Natural killer cell (primary cell): ENCODE measurements at places on chromosomes 3 and 15. TPM values are rescaled to one million over a fixed set of nuclear protein-coding genes. Genes with fewer than 3 reads are reported as not detected.

- no peak for DNase-seq
Measured at GRCh38 chr3:111809186-111809585, 49.9 kb upstream of the PHLDB2 start.

- no peak for DNase-seq
Measured at GRCh38 chr3:100333970-100334487, 528 bp upstream of the NIT2 start.

GRCh38 chr15:90038632-90039095 lies 37.5 kb downstream of the ZNF710 start:
- DNase-seq = no peak

The TRPC1 gene
- 0.21 TPM for total RNA-seq

- no peak for DNase-seq
Measured at GRCh38 chr3:115388811-115389210, 234.5 kb upstream of the GAP43 start.

- DNase-seq = no peak
Measured at GRCh38 chr3:8621872-8622271, 22.7 kb downstream of the SSUH2 start.

GRCh38 chr15:66016199-66016598 lies 146.9 kb downstream of the RAB11A start:
- DNase-seq = no peak

The PLCH1 gene
- 0.05 TPM for total RNA-seq

GRCh38 chr15:43193710-43194109 lies 8.5 kb downstream of the CCNDBP1 start:
- DNase-seq = no peak

The BSN gene
- 0.41 TPM for total RNA-seq

The TMED3 gene
- total RNA-seq = 21.7 TPM

DNA sequence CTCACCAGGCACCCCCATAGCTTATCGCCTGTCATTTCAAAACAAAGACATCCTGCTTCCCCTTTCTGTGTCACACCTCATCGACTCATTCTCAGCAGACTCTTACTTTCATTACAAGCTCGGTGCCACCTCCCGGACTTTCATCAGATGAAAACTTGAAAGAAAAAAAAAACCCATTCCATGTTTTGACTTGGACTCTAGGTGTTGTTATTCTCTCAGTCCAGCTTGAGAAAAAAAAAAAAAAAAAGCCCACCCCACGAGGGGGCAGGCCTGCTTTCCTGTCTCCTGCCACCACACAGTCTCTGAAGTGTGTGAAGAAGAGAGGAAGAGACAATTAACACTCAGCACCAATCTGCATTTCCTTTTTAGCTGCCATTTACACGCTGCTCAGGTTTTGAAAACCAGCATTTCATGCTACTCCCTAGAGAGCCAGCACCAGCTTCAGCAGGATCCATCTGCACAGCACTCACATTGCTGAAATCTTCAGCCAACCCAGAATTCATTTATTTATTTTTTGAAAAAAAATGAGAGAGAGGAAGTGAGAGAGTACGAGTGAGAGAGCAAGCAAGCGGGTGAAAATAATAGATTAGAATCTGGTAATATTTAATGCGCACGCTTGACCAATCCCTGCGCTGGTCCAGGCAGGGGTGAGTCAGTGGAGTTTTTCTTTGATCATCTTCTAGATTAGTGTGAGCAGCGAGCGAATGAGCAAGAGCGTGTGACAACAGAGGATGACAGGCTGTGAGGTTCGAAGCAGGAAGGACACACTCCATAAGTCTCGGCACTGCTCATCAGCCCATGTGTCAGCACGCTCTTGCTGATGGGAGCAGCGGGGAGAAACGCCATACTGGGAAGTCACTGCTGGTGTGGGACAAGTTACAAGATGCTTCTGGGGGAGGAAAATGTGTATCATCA lies 23.5 kb downstream of the ZNF80 start:
- DNase-seq = peak; percentile 88

The STRIT1 gene
- not detected for total RNA-seq

GRCh38 chr15:101083336-101084045 lies 164.3 kb downstream of the LRRK1 start:
- no peak for DNase-seq

DNA sequence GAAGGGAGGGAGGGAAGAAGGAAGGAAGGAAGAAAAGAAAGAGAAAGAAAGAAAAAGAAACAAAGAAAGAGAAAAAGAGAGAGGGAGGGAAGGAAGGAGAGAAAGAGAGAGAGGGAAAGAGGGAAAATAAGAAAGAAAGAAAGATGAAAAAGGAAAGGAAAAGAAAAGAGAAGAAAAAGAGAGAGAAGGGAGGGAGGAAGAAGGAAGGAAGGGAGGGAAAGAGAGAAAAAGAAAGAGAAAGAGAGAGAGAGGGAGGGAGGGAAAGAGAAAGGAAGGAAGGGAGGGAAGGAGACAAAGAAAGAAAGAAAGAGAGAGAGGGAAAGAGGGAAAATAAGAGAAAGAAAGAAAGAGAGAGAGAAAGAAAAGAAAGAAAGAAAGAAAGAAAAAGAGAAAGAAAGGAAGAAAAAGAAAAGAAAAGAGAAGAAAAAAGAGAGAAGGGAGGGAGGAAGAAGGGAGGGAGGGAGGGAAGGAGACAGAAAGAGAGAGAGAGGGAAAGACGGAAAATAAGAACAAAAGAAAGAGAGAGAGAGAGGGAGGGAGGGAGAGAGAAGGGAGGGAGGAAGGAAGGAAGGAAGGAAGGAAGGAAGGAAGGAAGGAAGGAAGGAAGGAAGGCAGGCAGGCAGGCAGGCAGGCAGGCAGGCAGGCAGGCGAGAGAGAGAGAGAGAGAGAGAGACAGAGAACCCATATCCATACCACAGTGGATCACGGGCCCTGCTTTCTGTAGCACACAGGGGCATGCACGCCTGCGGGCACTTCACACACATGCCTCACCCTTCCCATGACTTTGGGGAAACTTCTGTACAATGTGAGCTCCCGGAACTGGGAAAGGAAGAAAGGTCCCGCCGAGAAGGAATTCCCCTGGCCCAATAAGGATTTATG lies 52.5 kb downstream of the ADCY5 start:
- DNase-seq = no peak

DNA sequence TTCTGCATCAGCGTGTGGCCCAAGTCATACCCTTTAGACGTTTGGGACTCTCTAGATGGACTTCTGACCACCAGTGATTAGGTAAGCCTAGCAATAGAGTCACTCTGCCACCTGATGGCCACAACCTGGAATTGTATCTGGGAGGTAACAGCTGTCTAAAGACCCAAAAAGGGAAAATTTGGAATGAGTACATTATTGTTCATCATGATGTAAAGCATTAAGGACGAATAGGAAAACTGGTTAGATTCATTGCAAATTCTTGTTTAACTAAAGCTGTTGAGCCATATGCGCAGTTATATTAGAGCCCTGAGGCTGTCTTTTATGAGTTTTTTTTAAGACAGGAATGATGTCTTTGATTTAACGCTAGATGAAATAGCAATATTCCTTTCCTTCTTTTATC lies 63.6 kb downstream of the FAM81A start:
- peak; percentile 41 for DNase-seq

DNA sequence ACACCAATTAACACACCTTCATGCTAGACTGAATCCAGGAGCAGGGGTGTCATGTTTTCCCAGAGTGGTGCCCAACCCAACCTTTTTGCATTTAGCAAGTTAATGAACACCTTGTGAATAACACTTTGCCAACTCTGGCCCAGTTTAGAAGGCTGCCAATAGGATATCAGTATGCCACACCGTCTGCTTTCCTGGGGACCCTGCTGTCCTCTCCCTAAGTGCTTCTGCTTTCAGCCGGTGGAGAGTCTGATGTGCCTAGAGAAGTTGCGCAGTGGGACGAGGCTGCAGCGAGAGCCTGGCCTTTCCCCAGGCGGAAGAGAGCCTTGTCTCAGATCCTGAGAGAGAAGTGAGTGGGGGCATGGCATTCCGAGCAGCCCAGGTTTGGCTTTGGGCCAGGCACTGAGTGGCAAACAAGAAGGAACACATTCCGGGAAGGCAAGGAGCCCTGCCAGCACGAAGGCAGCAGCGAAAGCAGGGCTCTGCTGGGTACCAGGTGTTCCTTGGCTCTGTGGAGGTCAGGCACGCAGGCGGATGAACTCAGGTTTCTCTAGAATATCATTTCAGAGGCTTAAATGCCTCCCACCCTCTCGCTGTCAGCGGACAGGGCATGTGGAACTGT lies 36.9 kb downstream of the SENP8 start:
- no peak for DNase-seq

- DNase-seq = no peak
Measured at GRCh38 chr3:190172751-190173150, 52.1 kb upstream of the P3H2 start.

The TGM4 gene
- total RNA-seq = not detected

- DNase-seq = no peak
Measured at GRCh38 chr15:90016721-90017120, 15.6 kb downstream of the ZNF710 start.

GRCh38 chr3:42960282-42960681 lies 18.8 kb upstream of the GASK1A start:
- DNase-seq = no peak

DNA sequence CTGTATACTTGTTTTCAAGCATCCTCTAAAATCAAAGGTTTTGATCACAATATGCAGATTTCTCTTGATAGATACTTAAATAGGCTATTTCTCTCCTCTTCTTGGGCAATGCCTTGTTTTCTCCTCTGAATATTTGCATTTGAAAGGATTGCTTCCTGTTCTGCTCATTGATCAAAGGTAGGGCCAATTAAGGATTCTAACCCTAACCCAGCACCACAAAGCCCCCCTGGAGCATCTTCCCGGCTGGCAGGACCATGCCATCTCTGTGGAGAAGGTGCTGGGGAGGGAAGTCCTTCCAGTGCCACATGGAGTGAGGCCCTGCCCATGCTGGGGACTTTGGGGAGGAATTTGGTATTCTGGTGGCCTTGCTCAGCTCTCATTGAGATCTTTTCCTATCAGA lies 11.3 kb upstream of the NIPA2 start:
- DNase-seq = no peak

DNA sequence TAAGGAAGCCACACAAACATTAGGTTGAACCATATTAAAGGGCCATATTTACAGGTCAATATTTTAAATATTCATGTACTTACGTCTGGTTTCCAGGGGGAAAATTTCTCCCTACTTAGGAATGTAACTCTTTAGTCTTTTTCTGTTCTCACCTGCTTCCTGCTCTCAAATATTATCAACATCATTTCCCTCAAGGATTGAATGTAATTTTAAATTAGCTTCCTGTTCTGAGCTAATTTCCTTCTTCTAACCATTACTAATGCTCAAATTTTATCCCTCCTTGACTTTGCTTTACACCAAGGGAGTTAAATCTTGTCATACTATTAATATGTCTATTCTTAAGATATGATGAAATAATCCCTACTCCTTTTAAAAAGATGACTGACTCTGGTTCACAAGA lies 103.4 kb upstream of the UBP1 start:
- DNase-seq = no peak

DNA sequence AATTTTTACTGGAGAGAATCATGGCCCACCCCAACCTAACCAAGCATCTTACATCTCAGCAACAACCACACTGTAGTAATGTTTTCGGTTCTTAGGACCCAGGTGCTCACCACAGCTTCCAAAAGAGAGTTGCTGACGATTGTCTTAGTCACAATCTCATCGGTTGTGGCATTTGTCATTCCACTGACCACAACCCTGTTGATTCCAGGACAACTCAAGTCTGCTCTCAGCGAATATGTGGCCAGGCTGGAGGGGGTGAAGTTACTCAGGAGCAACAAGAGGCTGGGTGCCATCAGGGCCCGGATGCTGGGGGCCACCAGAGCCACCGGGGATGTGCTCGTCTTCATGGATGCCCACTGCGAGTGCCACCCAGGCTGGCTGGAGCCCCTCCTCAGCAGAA lies 25.9 kb downstream of the GALNT15 start:
- DNase-seq = no peak
